ENCODE measurements at places on chromosomes 2 and 18.
A peak's percentile ranks its signal among the peaks of the same experiment; 100 is the strongest.

DNA sequence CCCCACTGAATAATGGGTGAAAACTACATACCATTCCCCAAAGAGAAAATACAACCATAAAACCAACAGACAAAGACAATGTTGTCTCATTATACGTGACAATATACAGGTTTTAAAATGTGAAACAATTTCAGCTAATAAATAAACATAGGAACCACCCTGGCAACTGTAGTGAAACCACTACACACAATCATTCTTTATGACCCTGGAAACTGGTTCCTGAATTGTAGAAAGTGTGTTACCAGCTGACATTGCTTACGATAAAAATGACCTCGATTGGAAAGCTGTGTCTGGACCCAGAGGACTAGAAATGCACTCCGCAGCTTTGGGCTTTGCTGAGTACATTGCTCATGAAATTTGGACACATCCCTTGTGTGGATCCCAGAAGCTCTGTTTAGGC, 73.9 kb upstream of the LPIN2 start:
- DNase-seq: no peak

DNA sequence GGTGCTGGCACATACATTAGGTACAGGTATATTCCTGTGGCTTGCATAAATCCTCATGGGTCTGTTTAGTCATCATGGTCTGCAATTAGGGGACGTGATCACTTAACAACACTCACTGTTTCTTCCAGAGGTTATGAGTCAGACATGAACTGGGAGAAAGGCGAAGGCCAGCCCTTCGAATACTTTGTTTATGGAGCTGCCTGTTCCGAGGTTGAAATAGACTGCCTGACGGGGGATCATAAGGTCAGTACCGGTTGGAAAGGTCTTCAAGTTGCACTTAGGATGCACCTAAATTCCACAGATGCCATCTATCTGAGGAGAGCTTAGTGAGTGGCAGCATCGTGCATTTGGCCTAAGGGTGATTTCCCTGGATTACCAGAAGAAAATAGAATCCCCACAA, 76.9 kb downstream of the AOX1 start:
- peak; percentile 27 for DNase-seq

GRCh38 chr2:144459937-144460336, 60.0 kb downstream of the ZEB2 start:
- peak; percentile 72 for DNase-seq

DNA sequence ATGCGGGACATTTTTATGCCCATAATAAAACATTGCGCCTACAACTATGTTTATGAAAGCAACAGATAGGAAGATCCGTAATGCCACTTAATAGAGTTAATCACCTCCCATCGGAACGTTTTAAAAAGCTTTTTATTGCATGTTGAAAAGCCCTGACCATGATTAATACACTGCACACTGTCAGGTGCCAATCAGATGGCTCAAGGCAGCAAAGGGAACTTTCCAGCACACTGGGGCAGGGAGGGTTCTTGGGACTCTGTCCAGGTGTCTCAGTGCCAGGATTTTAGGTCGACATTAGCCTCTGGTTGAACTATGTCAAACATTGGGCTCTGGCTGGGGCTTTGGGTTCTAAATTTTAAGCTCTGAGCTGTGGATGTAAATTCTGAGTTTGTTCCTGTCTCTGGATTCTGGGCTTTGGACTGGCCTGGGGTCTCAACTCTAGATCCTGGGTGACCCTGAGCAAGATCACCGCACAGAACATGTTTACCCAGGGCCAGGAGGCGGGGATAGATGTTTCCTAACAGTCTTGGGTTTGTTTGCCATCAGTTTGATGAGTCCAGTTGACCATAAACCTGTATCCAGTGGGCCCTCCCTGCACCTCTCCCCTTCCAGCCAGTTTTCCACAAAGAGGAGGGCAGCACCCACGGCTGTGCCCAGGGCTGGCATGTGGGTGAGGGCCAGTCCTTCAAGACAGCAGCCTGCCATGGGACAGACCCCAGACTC, 262.7 kb downstream of the ATAD2B start:
- DNase-seq: no peak

DNA sequence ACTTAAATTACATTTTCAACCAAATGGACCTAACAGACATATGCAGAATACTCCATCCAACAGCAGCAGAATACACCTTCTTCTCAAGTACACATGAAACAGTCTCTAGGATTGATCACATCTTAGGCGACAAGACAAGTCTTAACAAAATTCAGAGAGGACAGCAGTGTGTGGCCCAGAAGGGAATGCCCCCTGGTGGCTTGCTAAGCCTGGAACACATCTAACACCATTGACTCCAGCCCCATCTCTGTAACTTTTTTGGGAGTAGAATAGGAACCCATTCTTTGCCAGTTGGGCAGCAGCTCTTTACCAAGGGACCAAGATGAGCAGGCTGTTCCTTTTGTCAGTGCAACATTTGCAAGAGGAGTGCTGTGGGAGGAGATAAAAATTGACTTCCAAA, 249.9 kb downstream of the PLCL1 start:
- DNase-seq: peak; percentile 38

- DNase-seq: no peak
These were observed 23.9 kb upstream of the SPATA3 start for GRCh38 chr2:230972046-230972445.

DNA sequence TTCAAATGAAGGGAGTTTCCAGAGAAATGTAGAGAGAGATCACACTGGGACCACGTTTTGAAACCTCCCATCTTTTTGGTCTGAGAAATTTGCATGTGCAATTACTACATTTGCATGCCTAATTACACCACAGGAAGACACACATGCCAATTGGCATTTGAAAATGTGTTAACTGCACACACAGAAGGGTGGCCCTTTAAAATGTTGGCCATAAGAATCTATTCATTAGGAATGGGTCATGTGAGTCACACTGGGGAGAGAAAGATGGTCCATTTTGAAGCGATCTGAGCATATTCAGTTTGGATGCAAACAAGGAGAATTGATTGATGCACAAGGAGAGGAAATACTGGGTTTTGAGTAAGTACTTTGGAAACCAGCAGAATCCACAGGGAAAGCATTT, 1407.1 kb upstream of the ACVR2A start:
- no peak for DNase-seq

- peak; percentile 85 for DNase-seq
These were observed 370.8 kb upstream of the NT5C1B start for GRCh38 chr2:18959952-18960717.

DNA sequence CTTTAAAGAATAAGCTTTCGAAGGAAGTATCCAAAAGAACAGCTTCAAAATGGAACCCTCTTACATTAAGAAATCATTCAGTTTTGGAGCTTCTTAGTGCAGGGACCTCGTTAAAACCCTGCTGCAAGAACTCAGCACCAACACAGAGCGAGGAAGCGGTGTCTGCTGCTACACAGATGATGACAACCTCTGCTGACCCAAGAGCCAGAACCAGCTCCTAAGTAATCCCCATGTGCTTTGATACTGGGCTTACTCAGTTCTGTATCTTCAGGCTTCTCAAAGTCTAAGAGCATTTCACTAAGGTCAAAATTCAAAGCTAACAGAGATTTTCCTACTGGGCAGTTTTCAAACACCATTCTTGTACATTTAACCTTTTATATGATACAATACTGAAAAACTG, 194.6 kb downstream of the STK39 start:
- no peak for DNase-seq

Measured in fibroblast of the aortic adventitia (primary cell).